ENCODE measurements at places on chromosomes 16 and 17. TPM values are rescaled to one million over a fixed set of nuclear protein-coding genes. Genes with fewer than 3 reads are reported as not detected.

The EPOP gene
- 13.9 TPM for total RNA-seq

The TPSG1 gene
- not detected for total RNA-seq

DNA sequence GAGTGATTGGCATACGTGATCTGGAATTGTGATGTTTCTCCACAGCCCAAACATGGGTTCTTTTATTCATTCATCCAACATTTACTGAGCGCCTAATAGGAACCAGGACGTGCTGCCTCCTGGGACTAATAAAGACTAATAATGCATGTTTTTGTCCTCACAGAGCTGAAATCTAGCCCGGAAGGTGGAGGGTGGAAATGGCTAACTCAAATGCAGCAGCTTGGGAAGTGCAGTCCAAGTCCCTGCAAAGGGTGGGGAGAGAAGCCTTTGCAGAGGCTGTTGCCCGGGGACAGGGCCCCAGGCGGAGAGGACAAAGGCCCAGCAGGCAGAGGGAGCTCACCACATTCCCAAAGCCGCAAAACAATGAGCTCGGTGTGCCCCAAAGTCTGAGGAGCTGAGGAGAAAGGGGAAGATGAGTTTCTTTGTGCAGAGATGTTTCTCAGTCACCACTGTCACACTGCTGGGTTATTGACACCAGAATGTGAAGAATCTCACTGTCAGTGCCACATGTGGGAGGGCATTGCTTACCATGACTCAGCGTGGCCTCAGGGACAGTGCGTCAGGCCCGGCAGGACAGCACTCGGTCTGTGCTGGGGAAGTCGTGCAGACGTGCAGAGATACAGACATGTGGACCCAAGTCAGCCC is 118.2 kb upstream of the CHMP6 start:
- peaks cover 12% of the 10 kb centered on the region for H3K4me1 ChIP-seq
- no peaks in the 10 kb centered on the region for H3K27me3 ChIP-seq

DNA sequence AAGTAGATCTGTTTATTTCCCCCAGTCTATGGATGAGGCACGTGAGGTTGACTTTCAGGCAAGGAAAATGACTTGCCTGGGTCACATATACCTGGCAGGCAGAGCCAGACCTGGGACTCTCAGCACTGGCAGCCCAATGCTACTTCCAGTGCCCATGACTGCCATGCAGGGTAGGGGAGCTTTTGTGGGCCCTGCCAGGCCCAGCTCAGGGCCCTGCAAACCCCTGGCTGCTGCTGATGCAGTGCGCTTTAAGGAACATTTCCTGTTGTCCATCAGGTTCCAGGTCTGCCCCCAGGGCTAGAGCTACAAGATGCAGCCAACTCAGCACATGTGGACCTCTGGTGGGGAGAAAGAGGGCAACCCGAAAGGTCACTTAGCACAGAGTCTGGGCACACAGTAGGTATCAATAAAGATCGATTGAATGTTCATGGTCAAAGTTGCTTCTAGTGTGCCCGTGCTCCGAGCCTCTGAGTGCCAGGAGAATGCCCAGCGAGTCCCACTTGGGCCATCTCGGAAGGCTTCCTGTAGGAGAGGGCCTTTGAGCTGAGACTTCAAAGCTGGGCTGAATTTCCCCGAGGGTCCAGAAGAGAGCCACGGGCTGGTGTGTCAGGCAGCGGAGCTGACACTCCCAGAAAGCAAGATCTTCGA is 513 bp upstream of the TBX21 start:
- H3K36me3 ChIP-seq = no peaks in the 10 kb centered on the region
- peaks cover 70% of the 10 kb centered on the region for H3K27me3 ChIP-seq
- H3K4me3 ChIP-seq = peak overlapping the region; percentile 41
- DNase-seq = no peak
- no peaks in the 10 kb centered on the region for H3K4me1 ChIP-seq
- no peak overlapping the region for H3K27ac ChIP-seq

GRCh38 chr17:46821482-46822387 is 3.2 kb upstream of the WNT3 start:
- H3K4me3 ChIP-seq = no peak overlapping the region
- DNase-seq = no peak
- H3K4me1 ChIP-seq = peaks cover 6% of the 10 kb centered on the region
- no peaks in the 10 kb centered on the region for H3K36me3 ChIP-seq
- H3K27ac ChIP-seq = no peak overlapping the region

DNA sequence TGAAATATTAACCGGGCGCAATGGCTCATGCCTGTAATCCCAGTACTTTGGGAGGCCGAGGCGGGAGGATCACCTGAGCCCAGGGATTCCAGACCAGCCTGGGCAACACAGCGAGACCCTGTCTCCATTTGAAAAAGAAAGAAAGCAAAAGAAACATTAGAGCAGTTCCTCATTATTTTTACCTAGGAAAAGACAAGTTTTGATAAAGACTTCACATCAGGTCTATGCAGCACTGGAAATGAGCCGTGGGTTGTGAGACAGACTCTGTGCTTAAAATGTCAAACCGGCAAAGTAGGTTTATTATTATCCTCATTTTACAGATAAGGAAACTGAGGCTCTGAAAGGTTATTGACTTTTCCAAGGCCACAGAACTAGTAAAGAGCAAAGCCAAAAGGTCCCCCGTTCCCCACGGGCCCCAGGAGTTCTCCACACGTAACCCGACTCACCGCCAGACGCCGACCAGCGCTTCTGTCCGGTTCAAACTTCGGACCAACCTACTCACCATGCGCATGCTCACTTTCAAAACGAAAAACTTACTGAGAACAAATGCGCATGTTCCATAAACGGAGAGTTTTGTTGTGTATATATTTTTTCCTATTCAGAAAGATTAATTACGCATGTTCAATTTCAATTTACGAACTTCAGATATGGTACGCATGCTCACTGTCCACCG is 356 bp downstream of the TUBD1 start:
- H3K27me3 ChIP-seq = no peaks in the 10 kb centered on the region
- DNase-seq = no peak
- peaks cover 8% of the 10 kb centered on the region for H3K4me1 ChIP-seq
- peak overlapping the region; percentile 53 for H3K4me3 ChIP-seq
- H3K27ac ChIP-seq = peak overlapping the region; percentile 26

- H3K4me1 ChIP-seq = no peaks in the 10 kb centered on the region
- no peaks in the 10 kb centered on the region for H3K36me3 ChIP-seq
- no peak overlapping the region for H3K4me3 ChIP-seq
- DNase-seq = no peak
- no peaks in the 10 kb centered on the region for H3K27me3 ChIP-seq
Observed at GRCh38 chr16:19430345-19430744, 12.7 kb downstream of the TMC5 start.

DNA sequence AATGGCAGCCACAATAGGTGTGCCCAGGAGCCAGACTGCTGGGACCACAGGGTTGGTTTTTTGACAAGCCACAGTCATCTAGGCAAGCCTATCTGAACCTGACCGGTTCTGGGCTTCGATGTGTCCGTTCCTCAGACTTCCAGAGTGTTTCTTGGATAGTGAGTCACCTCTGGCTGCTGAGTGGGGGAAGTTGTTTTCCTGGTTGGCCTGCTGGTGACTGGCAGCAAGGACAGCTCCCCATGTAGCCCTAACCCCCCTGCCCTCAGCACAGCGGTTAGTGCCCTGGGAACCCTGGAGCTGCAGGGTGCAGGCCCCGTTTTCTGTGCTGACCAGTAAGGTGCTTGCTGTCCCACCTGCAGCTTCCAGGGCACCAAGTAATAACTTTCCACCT is 65.5 kb downstream of the PLD6 start:
- H3K4me3 ChIP-seq = no peak overlapping the region
- peak; percentile 55 for DNase-seq
- H3K27ac ChIP-seq = no peak overlapping the region
- peaks cover 45% of the 10 kb centered on the region for H3K36me3 ChIP-seq

GRCh38 chr17:350706-351448 is 1.7 kb downstream of the RPH3AL start:
- DNase-seq = no peak
- H3K4me1 ChIP-seq = peaks cover 25% of the 10 kb centered on the region
- H3K4me3 ChIP-seq = no peak overlapping the region
- H3K36me3 ChIP-seq = no peaks in the 10 kb centered on the region
- no peak overlapping the region for H3K27ac ChIP-seq

All from cardiac muscle cell (in vitro differentiated cells and primary cell).